ENCODE measurements at places on chromosomes 2 and 18.

- no peak for DNase-seq
Observed at GRCh38 chr2:109437325-109438090, 176.3 kb downstream of the SEPTIN10 start.

- peak; percentile 72 for DNase-seq
Observed at GRCh38 chr2:240435948-240436682, 652 bp downstream of the GPC1 start.

DNA sequence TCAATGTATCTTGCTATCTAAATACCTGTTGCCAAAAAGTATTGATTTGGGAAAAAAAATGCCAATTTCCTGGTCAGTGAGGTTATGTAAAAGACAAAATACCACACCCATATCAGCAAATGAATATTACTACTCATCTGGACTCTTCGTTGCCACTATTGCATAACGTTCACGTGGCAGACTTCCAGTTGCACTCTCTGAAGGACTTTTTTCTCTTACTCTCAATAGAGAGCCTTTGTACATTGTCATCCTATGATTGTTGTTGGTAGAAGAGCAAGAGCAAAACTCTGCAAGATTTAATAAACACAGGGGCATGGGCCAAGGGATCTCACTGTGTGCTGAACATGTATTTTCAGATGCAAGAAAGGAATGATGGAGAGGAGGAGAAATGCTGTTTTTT is 689.8 kb downstream of the MBD2 start:
- DNase-seq, result no peak

- no peak for DNase-seq
Observed at GRCh38 chr2:231218366-231218765, 19.9 kb downstream of the ARMC9 start.

GRCh38 chr2:38039121-38039910 is 36.6 kb downstream of the CYP1B1 start:
- DNase-seq, result no peak

DNA sequence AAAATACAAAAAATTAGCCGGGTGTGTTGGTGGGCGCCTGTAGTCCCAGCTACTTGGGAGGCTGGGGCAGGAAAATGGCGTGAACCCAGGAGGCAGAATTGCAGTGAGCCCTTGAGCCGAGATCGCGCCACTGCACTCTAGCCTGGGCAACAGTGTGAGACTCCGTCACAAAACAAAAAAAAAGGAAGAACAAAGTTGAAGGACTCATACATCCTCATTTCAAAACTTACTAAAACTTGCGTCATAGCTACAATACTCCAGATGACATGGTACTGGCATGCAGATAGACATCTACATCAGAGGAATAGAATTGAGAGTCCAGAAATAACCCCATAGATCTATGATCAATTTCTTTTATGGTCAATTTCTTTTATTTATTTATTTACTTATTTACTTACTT is 13.6 kb upstream of the CYP27C1 start:
- no peak for DNase-seq

DNA sequence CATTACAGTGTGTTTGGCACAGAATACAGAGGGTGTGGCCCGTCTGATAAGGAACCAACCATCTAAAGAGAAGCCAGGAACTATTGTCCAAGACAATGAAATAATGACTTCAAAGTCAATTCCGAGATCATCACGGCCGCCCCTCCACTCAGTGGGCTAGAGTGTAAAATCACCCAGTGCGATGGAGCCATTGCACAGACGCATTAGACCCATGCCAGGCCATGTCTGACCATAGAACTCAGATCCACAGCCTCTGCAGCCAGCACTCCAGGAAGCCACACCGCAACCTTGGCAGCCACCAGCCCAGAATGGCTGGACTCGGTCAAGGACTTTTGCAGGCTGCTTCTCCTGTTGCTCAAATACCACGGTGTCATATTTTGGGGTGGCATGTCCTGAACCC is 835.7 kb downstream of the DCDC2C start:
- DNase-seq, result no peak

- no peak for DNase-seq
Observed at GRCh38 chr2:185044323-185044874, 446.1 kb downstream of the ZNF804A start.

DNA sequence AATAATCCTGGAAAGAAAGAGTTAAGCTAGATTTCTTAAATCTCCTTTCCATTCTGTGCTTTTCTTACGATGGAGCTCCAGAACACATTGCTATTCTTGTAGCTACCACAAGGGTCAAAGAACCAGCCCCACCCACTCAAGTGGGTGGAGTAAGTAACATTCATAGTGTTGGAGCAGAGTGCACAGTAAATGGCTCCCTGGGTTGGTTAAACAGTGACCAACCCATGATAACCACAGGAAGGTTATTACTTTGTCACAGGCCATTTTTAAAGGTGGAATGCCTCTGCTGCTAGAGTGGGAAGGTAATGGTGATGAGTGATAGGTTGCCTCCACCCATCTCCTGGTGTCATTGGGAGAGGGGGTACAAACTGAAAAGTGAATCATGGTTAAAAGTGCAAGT is 13.9 kb downstream of the ARPC2 start:
- peak; percentile 33 for DNase-seq
